Stimulated activated CD8-positive, alpha-beta memory T cell treated with anti-CD3 and anti-CD28 coated beads, Interleukin-15, amount 100 ng/mL, for 1 hour (primary cell): ENCODE measurements at places on chromosomes 6 and 20.

DNA sequence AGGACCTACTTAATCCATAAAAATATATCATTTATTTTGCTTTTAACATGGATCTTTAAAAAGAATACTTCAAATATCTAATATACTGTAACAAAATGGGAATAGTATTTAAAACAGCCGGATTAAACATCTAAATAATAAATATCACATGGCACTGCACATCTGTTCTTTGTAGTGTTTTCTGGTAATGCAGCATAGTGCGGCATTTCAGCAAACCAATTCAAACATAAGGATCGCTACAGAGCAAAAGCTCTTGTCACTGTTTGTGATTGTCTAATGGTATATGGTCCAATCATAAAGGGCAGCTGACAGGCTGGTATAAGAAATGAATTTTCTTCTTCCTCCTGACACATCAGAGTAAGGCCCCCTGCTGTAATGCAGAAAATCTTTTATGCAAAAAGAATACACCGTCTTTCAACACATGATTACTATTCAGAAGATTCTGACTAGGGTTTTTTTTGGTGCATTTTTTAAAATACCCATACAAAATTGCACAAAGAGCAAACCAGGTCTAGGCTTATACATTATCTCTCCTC is 40.0 kb upstream of the POU3F2 start:
- DNase-seq: no peak

DNA sequence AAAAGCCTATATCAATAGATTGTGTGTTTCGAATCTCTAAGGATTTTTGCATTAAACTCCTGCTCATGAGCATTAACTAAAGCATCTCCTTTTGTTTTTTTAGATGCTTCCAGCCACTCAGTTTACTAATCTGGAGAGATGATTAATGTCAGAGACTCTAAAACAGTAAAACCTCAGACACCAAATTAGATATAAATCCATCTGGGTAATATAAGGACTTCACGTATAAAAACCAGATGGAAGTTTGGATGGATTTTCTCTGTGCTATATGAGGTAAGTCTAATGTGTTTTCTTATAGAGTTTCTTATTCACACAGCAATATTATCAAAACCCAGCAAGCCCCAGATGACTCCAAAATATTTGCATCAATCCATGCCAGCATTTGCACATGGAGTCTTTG is 137.2 kb downstream of the SYNE1 start:
- no peak for DNase-seq

- DNase-seq: no peak
These were observed 78.7 kb downstream of the SLC2A10 start for GRCh38 chr20:46787991-46788762.

DNA sequence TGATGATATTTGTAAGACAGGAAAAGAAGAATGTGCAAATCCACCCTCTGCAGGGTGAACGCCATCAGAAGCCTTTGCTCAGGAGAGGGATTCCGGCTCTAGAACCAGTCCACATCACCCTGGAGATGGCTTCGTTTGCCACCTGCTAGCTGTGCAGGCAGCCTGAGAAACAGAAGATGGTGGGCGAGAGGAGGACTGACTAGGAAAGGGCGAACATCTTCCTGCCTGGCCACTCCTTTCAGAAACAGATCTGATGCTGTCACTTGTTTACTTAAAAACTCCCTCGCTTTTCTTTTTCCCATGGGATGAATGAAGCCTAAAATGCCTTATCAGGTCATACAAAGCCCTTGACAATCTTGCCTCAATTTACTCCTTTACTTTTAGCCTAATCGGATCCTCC is 1.2 kb downstream of the PTPRA start:
- no peak for DNase-seq
